ENCODE measurements at places on chromosomes 13 and 19.

GRCh38 chr19:45601115-45601514, 897 bp downstream of the GPR4 start:
- no peak for DNase-seq

- DNase-seq: peak; percentile 77
Observed at GRCh38 chr19:32404933-32405430, 588 bp upstream of the DPY19L3 start.

DNA sequence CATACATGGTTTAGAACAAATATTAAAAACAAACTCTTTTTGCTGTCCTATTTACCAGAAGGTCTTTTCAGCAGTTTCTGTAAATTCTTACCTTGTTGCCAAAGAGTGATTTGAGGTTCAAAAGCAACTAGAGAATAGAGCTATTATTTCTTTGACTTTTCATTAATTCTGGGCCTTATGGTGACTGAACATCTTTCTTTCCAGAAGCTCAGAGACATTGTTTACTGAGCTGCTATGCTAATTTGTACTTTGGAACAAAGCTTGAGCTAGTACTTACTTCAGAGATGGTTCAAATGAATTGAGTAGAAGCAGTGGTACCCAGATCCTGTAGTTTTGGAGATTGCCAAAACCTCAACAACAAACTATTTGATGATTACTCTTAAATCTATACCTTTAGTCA, 331.2 kb downstream of the SPRY2 start:
- DNase-seq: no peak

GRCh38 chr13:25300861-25301346, 521 bp upstream of the NUP58 start:
- DNase-seq: no peak

- DNase-seq: no peak
Observed at GRCh38 chr13:107365466-107366215, 797.7 kb upstream of the ARGLU1 start.

- no peak for DNase-seq
Observed at GRCh38 chr19:40762754-40763470, 11.9 kb downstream of the SNRPA start.

DNA sequence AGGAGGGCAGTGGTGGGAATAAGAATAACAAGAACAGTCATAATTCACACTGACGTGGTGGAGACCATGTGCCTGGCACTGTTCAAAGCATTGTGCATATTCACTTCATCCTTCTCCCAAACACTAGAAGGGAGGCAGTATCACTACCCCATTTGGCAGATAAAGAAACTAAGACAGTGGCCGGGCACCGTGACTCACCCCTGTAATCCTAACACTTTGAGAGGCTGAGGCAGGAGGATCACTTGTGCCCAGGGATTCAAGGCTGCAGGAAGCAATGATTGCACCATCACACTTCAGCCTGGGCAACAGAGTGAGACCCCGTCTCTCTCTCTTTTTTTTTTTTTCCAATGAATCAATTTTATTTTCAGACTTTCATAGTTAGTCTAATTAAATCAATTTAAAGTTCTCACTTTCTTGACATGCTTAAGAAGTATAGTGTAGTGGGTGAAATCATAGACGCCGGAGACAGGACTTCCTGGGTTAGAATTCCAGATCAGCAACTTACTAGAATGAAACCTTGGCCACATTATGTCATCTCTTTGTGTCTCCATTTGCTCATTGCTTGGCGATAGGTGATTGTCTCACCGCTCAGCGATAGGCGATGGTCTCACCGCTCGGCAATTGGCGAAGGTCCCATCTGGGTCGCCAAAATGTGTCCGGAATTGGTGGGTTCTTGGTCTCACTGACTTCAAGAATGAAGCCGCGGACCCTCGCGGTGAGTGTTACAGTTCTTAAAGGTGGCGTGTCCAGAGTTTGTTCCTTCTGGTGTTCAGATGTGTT, 5.3 kb upstream of the ATG4D start:
- no peak for DNase-seq

- DNase-seq: no peak
Observed at GRCh38 chr13:105436943-105437342, 1098.5 kb downstream of the EFNB2 start.

DNA sequence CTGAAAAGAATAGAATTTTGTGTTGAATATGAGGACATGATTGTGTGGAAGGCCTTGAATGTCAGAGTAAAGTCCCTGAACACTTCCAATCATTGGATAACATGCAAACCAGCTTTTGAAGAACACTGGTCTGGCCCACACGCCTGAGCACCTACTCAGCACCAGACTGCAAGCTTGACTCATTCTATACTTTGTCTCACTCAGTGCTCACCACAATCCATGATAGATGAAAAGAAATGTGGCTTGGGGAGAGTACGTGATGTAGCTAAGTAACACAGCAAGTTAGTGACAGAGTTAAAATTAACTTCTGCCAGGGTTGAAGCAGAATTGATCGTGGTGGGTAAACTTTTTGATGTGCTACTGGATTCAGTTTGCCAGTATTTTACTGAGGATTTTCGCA, 12.0 kb downstream of the DLEU7 start:
- DNase-seq: no peak

- no peak for DNase-seq
Observed at GRCh38 chr13:73433890-73434289, 375.1 kb downstream of the KLF5 start.

DNA sequence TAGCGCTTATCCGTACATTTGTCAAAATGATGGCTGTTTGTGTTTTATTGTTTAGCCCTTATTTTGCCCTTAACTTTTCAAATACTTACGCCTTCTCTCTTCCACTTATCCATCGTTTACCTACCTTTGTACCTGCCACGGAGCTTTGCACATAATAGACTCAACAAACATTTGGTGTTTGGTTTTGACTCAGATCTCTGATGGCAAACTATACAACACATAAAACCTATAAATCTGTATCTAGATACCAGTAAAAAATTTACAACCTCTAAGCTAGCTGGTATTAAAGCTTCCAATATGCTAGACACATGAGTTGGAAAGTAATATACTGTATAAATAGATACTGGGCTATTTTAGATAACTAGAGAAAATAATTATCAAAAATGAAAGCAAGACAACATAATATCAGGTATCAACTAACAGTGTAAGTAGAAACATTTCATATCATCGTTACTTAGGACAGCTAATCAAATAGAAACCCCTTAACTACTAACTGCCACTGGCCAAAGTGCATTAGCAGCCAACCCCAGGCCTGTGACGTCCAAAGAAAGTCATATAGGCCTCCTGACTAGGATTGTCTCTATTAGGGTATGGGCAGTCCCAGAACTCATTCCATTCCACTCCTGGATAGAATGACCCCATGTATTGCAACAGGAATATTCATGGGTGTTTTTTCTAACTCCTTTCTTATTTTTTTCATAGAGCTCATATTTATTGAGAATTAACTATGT, 53.8 kb downstream of the KCTD12 start:
- no peak for DNase-seq

DNA sequence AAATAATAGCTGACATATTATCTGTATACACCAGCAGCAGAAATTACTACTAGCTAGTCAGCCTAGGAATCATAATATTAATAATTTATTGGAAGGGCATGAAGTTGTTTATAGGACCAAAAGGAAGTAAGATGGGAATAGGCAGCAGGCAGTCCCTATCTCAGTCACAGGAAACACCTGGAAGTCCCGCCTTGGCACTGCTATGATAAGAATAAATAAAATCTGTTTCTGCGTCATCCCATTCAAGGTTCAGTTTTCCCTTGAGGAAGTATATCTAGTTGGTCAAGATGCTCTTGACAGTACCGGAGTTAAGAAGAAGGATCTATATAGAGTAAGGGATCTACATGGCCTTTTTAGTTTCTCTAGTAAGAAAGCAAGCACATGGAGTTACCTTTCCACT, 830.8 kb downstream of the DIAPH3 start:
- no peak for DNase-seq

- no peak for DNase-seq
Observed at GRCh38 chr13:30577401-30577852, 40.3 kb upstream of the USPL1 start.

DNA sequence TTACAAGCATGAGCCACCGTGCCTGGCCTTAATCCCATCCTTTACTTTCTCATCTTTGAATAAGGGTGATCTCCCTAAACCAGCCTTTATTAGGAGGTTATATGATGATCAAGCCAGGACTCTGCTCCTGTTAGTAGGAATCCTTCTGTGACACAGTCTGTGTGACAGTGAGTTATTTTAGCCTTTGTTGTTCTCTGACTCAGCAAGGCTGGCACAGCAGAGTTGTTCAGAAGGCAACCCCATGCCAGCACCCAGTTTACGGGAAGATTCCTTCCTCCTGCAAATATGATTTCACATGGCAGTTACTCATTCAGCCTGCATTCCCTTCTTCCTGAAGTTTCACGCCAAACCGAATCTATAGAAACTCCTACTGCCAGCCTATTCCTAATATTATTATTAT, 10.5 kb upstream of the MIER2 start:
- DNase-seq: no peak

- DNase-seq: no peak
Observed at GRCh38 chr13:40316301-40316700, 350.1 kb downstream of the FOXO1 start.

GRCh38 chr13:73879346-73880015, 254.7 kb downstream of the KLF12 start:
- no peak for DNase-seq

- DNase-seq: no peak
Observed at GRCh38 chr13:112725346-112726015, 35.6 kb downstream of the ATP11A start.

- no peak for DNase-seq
Observed at GRCh38 chr13:97621631-97622030, 187.7 kb downstream of the RAP2A start.

- DNase-seq: no peak
Observed at GRCh38 chr13:59931621-59932020, 232.1 kb downstream of the DIAPH3 start.

- DNase-seq: no peak
Observed at GRCh38 chr13:49615836-49616675, 12.3 kb upstream of the ARL11 start.

GRCh38 chr13:46667687-46668281, 114.8 kb downstream of the LRCH1 start:
- DNase-seq: no peak

DNA sequence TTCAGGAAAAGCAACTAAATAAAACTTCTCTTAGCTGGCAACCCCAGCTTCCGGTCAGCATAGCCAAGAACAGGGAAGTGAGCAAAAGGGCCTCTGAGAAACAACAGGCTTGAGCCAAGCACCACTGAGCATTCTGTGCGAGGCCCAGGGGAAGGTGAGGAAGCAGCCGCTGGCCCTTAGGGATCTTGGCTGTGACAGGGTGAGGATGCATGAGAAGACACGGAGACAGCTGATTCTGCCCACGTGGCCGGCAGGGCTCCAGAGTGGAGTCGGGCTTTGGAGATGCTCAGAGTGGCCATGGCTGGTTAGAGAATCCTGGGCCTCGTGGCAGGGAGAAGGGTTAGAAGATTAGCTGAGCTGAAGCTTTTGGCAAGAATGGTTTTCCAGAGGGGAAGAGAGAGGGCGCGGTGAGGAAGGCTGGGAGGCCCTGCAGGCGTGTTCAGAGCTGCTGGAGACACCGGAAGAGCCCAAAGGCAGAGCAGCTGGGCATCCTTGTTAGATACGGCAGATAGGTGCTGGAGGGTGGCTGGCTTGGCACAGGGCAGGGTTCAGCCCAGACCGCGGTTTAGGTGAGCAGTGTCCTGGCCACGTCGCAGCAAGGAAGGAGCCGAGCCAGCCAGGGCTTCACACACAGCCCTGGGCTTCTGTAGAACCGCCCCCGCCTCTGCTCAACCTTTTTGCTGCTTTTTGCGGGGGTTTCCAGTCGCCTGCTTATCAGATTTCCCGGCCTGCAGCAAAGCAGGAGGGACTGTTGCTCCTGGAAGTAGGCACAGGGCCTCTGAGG, 17.3 kb downstream of the UPF1 start:
- DNase-seq: peak; percentile 61

GRCh38 chr13:33276570-33276969, 9.0 kb downstream of the STARD13 start:
- DNase-seq: no peak

GRCh38 chr13:45481688-45482087, 16.9 kb downstream of the COG3 start:
- DNase-seq: no peak

DNA sequence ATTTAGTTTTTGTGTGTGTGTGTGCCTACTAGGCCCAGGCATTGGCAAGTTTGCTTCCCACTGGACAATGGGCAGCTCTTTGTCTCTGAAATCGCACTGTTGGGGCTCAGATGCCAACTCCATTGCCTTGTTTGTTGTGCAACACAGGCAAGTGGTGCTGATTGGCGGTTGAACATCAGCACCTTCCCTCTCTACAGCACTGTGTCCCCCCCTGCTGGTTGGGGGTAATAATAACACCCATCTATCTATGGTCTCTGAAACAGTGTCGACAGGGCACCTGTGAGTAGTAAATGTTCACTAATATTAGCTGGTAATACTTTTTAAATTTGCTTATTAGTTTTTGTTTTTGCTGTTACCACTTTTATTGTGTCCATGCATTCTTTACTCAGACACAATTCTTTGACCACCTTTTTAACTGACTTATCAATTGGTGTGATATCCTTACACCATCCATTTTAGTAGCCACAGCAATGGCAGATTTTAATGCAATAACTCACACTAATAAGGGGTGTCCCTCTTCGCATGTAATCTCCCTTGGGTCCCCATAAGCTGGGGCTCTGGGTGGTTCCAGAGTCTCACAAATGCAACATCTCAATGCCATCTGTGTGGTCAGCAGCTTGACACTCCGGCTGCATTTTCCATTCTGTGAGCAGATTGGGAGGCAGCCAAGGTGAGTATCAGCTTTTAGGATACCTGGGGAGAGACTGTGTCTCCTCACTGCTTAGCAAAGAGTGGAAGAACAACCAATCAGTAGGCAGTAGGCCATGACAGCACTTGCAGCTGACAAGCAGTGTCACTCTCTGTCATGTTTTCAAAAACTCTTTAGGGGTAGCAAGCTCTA, 47.7 kb upstream of the UQCRFS1 start:
- DNase-seq: no peak

GRCh38 chr19:2243274-2244124, 5.6 kb upstream of the AMH start:
- DNase-seq: no peak

GRCh38 chr13:93305886-93306285, 79.3 kb downstream of the GPC6 start:
- DNase-seq: no peak

- no peak for DNase-seq
Observed at GRCh38 chr13:96065849-96066248, 12.6 kb upstream of the UGGT2 start.

DNA sequence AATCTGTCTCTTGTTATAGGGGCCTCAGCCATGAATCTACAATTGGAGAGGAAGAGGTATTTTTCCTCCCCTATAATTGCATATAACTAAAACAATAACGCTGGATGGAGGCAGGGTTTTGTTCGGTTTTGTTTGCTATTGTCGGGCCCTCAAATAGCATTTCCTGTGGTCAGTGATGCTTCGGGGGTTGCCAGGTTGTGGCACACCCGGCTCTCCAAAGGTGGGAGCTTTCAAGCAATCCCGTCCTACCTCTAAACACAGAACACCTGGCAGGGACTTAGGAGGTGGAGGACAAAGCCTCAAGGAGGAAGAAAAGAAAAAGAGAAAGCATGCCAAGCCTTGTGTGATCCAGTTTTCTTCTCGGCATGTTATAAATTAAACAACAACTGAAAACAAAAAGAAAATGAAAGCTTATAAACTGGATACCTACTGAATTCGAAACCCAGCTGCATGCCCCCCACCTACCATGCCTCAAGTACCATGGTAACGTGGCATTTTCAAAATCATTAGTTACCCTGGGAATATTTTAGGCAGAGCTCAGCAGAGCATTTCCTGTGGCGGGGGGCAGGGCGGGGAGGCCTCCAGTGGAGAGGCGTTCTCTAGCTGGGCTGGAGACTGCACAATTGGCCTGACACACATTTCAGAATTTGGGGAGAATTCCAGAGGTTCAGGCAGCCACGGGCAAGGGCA, 213.8 kb downstream of the DCLK1 start:
- no peak for DNase-seq

- DNase-seq: no peak
Observed at GRCh38 chr19:3665681-3666544, 34.4 kb downstream of the PIP5K1C start.

All from anterior cingulate cortex (tissue), 58 donors.